ENCODE measurements at places on chromosomes 7 and 10.
A peak's percentile ranks its signal among the peaks of the same experiment; 100 is the strongest.

GRCh38 chr7:115613836-115614235, 416.7 kb downstream of the TFEC start:
- DNase-seq: no peak

DNA sequence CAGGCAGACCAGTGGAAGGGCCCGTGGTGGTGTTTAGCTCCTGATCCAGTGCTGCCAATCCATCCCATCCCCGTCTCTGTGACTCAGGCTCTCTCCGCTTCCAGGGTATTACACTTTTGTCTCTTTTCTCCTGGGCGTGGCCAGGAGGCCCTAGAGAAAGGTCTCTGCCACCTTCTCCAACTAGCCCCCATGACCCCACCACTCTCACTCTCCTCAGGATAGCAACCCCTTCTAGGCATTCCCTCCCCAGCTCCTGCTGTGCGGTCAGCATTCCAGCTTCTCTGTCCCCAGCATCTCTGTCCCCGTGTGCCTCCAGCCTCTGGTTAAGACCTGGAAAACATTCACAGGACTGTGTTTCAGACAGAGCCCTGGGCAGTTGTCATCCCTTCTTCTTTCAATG, 36.2 kb upstream of the R3HCC1L start:
- DNase-seq: no peak

- DNase-seq: no peak
These were observed 179.9 kb upstream of the NPVF start for GRCh38 chr7:25408012-25408687.

GRCh38 chr10:46197050-46197449, 89.7 kb upstream of the ANTXRL start:
- DNase-seq: no peak

DNA sequence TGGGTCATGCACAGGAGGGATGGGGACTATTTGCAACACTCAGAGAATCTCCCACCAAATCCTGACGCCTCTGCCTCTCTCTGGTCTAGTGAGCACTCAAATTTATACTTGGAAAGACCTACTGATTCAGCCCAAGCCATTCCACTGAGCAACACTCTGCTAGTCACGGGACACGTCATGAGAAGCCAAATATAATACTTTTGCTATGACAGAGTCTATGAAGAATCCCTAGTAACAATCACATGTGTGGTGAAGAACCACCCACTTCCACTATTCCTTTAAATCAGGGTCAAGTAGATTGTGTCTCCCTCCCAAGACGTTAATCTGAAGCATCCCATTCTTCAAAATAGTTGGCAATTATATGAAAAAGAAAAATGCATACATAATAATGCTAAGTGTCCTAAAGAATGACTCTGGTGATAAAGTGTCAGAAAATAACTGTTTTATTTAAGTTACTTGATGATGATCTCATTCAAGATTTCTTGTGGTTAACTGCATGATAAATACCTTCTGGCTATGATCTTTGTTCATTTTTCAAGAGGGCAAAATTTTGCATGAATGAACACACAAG, 28.5 kb downstream of the CHCHD3 start:
- DNase-seq: no peak

- DNase-seq: no peak
These were observed 95.4 kb downstream of the HIPK2 start for GRCh38 chr7:139682136-139683013.

DNA sequence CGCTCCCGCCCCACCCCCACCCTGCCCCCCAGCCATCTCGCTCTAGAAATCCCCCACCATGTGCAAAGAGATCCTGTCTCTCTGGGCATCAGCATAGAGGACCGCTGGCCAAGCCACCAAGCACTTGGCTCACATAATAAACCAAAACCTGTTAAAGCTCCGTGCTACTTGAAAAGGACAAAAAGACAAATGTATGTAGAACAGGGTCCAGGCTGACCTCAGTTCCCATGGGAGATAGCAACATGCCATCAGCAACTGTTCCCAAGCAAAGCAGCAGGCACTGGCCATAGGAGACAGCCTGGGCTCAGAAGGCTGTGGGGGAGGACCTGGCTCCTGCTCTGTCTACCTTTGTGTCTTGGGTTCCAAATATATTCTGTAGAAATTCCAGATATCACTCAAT, 38.4 kb upstream of the GDF10 start:
- DNase-seq: no peak

GRCh38 chr10:7406712-7407333, 4.0 kb downstream of the SFMBT2 start:
- DNase-seq: no peak

- no peak for DNase-seq
These were observed 90.0 kb upstream of the STK17A start for GRCh38 chr7:43492896-43493295.

DNA sequence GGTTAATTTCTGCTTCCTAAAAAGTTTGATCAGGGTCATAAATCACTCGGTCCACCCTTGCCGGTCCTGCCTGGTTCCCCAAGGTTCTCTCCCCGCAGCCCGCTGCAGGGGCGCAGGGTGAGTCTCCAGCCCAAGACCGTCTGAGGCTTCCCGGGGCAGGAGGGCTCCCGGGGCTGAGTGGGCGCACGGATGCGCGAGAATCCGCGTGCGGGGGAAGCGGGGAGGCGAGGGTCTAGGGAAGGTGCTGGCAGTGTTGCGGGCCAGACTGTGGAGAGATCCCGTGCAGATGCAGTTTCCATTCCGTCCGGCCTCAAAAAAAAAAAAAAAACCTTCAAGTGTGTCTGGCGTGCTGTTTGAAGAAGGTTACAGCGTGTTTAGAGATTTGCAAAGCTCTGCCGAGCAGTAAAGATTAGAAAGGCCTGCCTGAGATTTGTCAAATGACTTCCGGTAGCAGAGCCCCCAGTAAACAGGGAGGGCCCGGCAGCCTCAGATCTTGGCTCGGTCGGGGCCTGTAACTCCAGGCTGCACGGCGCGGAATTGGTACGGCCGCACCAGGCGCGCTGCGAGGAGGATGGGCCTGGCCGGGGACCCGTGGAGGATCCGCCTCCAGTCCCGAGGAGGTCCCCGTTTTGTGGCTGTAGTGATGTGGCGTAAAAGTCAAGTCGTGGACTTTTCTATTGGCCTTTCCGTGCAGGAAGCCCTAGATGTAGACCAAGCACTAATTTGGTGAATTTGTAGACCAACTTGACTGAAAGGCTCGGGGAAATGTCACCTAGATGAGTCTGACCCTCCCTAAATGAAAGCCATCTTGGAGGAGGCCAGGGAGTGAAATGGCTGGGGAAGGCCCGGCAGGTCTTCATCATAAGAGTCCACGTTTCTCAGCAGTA, 293.2 kb upstream of the NFE2L3 start:
- DNase-seq: no peak

DNA sequence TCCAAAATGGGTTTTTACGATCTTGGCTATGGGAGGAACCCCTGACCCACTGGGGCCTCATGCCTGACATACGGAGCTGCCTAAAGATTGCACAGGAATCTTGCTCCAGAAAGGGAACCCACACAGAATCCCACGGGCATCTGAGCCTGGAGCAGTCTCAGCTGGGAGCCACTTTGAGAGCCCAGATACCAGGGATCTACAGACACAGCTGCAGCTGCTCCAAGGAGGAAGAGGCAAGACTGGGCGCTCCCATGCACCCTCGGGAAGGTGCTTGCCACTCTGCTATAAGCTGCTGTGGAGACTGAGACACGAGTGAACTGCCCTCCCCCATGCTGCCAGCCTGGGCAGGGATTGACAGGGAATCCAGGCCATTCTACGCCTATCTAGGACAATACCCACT, 202.5 kb downstream of the REEP3 start:
- no peak for DNase-seq

DNA sequence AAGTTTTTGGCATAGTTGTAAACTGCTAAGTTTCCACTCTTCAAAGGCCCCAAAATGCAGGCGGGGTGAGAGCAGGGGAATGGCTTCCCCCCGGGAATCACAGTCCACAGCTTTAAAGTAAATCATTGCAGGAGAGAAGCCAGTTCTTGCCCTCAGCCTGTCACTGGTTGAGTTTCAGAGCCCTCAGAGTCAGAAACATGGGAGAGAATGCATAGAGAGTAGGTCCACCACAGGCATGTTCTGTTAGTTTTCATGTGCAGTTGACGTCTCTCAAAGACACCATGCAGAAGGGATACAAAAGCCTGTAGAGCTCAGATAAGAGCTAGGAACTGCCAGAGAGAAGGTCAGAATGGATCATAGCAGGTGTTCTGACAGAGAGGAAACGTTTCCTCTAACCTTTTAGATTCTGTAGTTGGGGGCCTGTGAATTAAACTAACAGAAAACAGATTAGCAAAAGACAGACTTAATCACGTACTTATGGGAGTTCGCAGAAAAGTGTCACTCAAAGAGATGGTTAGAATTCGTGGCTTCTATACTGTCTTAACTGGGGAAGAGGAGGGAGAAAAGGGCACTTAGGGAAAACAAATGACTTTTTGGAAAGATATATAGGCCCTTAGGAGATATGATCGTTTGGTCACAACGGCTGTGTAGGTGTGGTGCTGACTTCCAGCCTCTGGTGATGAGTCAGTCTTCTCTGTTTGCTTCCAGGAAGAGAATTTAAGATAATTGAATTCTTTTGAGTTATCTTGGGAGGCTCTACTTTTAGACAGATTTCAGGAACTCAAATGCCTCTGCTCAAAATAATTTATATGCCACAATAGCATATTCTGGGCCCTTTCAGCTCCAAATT, 48.0 kb upstream of the MSRB2 start:
- no peak for DNase-seq

DNA sequence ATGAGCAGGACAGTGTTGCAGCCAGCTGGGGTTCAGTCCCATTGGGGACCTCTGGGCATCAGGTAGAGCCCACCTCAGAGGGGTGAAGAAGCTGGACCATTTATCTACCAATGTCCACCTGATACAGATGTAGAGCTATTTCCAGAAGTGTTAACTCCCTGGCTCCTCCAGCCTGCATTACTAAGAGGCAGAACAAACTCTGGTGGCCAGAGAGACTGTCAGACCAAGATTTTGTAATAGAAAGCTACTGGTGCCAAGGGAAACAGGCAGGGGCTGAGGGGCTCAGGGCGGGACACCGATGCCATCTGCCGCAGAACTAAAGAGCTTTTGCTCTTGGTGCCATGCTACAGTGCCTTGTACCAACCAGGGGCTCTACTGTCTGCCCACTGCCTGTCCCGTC, 268.2 kb upstream of the HABP2 start:
- DNase-seq: no peak

DNA sequence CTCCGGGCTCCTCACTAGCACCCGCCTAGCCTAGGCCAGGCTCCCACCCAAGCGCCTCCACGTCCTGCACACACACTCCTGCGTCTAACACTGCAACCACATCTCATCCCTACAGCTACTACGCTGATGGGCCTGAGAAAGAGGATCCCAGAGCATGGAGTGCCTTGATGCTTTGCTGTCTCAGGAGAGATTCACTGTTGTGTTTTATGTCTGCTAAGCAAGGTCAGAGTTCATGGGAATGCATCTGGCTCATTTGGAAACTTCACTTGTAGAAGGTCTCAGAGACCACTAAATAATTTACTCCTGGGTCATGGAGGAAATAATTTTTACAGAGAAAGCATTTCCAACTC, 88.7 kb downstream of the SLIT1 start:
- DNase-seq: no peak

GRCh38 chr10:3700531-3701076, 84.4 kb downstream of the KLF6 start:
- DNase-seq: no peak

DNA sequence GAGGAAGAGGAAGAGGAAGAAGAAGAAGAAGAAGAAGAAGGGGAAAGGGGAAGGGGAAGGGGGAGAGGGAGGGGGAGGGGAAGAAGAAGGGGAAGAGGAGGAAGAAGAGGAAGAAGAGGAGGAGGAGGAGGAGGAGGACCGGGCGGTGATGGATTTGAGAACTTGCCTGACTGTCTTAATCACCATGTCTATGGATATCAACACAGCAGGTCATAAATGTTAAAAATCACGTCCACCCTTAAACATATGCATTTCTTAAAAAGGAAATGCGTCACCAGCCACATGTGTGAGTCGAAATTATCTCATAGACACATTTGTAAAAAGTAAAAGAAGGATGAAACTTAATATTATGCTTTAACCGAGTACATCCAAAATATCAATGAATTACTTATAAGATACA, 42.1 kb upstream of the INSIG1 start:
- no peak for DNase-seq

DNA sequence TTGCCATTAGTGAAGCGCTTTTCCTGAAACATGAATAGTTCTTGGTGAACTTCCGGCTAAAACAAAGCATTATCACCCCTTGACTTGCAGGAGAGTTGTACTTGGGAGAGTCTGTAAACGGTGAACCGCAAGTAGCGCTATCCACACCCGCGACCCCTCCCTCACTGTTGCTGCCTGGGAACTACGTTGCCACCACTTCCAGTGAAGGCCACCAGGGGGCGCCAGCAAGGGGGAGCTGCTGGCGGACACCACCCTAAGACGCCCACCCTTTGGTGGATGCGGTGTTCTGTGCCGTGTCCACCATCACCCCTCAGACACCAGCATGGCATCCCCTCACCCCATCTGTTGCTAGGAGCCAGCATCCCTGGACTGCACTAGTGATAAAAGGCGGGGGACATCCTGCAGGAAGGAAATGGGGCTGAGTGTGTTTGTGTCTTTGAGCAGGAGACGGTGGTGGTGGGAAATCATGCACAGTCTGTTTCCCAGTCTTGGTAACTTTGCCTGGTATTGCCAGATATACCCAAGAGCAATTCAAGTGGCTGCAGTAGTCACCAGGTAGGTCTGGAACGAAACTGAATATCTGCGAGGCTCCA, 298.2 kb downstream of the FRMD4A start:
- peak; percentile 23 for DNase-seq

DNA sequence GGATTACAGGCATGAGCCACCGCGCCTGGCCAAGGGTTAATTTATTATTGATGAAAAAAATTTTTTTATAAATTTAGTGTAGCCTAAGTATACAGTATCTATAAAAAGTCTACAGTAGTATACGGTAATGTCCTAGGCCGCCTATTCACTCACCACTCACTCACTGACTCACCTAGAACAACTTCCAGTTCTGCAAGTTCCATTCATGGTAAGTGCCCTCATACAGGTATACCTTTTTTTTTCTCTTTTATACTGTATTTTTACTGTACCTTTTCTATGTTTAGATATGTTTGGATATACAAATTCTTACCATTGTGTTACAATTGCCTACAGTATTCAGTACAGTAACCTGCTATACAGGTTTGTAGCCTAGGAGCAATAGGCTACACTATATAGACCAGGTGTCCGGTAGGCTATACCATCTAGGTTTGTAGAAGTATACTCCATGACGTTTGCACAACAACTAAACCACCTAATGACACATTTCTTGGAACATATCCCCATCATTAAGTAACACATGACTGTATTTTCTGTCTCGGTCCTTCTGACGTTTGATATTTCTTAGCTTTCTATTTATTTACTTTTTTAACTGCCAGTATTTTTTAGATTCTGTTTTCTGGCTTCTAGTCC, 23.4 kb downstream of the IRF5 start:
- DNase-seq: no peak

GRCh38 chr7:32436146-32436928, 53.8 kb downstream of the LSM5 start:
- DNase-seq: no peak

GRCh38 chr7:42494736-42495135, 257.7 kb upstream of the GLI3 start:
- no peak for DNase-seq

GRCh38 chr10:126930883-126931503, 25.8 kb downstream of the DOCK1 start:
- DNase-seq: no peak
